T47D (cell line): ENCODE measurements at places on chromosomes 2 and 18.

- DNase-seq = no peak
Measured at GRCh38 chr18:58359620-58360019, 269.3 kb downstream of the ALPK2 start.

- DNase-seq = no peak
Measured at GRCh38 chr2:67046591-67046990, 350.5 kb upstream of the ETAA1 start.

DNA sequence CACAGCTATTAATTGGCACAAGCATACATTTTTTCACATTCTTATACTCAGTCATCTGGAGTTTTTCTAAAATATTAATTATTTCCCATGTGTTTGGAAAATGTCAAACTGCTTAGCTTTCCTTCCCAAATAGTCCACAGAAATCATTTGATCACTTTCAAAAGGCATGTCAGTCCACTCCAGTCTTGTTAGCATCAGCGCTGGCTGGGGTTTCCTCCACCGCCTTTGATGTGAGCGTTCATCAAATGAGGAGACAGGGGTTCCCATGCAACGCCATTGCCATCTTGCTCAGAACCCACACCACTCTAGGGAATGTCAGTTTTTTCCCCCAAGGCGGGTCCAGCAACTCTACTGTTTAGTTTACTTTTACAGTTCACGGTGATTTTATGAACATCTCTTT lies 13.1 kb upstream of the RAX start:
- no peak for DNase-seq

GRCh38 chr18:9130806-9131205 lies 5.8 kb upstream of the ANKRD12 start:
- no peak for DNase-seq

DNA sequence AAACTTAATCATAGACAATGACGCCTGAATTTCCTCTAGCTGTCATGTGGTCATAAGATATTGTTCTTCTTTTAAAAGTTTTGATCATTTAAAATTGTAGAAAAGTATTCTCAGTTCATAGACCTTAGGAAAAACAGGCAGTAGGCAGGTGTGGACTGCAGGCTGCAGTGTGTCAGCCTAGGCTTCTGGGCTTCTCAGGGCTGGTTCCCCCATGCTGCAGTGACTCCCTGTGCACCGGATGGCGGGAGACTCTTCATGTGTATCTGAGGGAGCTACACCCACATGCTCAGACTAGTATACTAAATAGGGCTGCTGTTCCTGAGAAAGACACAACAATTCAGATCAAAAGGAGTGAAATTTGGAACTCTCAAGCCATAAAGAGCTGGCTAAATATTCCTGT lies 72.4 kb downstream of the PXDN start:
- no peak for DNase-seq

- no peak for DNase-seq
Measured at GRCh38 chr2:84942964-84943421, 28.0 kb upstream of the KCMF1 start.

GRCh38 chr2:219245899-219246230 lies 586 bp downstream of the STK16 start:
- no peak for DNase-seq

- peak; percentile 71 for DNase-seq
Measured at GRCh38 chr2:85539361-85540132, 579 bp downstream of the MAT2A start.

GRCh38 chr2:10103179-10103578 lies 19.4 kb upstream of the RRM2 start:
- no peak for DNase-seq

DNA sequence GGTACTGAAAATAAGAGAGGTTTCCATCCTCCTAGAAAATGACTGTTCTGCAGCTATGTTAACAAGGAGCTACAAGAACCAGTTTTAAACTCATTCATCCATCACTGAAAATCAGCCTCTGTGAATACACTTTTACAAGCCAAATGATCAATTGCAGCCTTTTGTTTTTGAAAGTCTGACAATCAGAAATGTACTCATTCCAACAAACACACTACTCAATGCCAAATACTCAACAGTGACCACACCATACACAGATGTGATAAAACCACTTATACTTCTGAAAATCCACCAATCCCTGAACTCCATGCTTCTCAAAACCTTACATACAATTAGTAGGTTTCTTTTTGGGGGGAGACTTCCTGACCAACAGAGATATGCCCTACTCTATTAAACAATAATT lies 663.9 kb upstream of the CHAC2 start:
- DNase-seq = no peak

- DNase-seq = no peak
Measured at GRCh38 chr18:949724-950631, 45.3 kb downstream of the ADCYAP1 start.

- no peak for DNase-seq
Measured at GRCh38 chr18:8868779-8869415, 163.5 kb downstream of the MTCL1 start.

- no peak for DNase-seq
Measured at GRCh38 chr18:495017-495416, 5.5 kb downstream of the COLEC12 start.

- no peak for DNase-seq
Measured at GRCh38 chr18:57998461-57998860, 45.6 kb upstream of the NEDD4L start.

DNA sequence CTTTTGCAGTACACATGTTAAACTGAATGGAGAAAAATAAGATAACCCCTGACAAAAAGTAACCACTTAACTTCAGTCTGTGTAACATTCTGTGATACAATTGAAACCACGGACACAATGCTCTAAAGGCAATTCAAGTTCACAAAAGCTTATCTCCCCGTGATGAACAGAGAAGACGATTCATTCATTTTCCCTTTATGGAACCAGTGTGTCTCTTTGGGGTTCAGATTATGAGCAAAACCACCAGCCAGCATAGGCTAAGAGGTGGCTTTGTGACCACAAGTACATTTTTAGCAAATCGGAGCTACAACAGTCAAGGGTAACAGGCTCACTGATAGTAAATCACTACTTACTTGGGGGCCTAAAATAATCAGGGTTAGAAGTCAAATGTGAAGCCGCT lies 120.6 kb upstream of the SMAD7 start:
- DNase-seq = no peak

DNA sequence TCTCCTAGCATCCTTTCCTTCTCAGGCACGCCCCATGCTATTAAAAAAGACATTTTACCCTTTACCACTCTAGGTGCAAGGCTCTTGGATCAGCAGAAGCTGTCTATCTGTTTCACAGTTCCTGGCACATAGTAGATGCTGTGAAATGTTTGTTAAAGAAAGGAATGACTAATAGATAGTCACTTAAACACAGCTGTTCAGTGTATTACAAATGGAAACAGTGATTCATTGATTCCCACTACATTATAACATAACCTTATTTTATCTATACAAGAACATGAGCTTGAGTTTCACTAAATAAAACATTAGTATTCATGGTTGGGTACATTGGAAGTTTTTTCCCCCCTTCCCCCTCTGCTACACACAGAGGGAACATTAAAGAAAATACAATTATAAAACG lies 142.1 kb downstream of the ASXL3 start:
- no peak for DNase-seq

GRCh38 chr2:70902067-70902442 lies 33.6 kb upstream of the ATP6V1B1 start:
- DNase-seq = no peak

DNA sequence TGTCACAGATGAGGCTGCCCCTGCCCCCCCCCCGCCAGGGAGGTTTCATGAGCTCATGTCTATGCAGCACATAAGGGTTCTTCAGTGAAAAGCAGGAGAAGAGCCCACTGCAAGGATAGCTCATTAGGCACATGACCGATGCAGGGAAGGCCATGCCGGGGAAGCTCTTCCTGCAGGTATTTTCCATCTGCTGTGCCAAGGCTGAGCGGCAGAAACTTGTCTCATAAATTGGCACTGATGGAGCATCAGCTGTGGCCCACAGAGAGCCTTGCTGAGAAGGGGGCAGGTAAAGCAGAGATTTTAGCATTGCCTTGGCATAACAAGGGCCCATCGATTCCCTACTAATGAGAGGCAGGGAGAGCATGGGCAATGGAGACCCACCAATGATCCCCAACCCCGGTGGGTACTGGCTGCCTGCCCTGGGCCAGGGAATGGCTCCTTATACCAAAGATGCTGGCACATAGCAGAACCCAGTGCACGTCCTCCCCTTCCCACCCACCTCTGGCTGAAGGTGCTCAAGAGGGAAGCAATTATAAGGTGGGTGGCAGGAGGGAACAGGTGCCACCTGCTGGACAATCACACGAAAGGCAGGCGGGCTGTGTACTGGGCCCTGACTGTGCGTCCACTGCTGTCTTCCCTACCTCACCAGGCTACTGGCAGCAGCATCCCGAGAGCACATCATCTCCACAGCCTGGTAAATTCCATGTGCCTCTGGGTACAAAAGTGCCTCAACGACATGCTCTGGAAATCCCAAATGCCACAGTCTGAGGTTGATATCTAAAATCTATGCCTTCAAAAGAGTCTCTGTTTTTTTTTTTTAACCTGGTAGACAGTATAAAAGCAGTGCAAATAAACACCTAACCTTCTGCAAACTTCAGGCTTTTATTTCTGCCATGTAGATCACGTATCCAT lies 41.4 kb downstream of the STEAP3 start:
- DNase-seq = peak; percentile 62

GRCh38 chr2:170201275-170201674 lies 23.3 kb downstream of the MYO3B start:
- no peak for DNase-seq

DNA sequence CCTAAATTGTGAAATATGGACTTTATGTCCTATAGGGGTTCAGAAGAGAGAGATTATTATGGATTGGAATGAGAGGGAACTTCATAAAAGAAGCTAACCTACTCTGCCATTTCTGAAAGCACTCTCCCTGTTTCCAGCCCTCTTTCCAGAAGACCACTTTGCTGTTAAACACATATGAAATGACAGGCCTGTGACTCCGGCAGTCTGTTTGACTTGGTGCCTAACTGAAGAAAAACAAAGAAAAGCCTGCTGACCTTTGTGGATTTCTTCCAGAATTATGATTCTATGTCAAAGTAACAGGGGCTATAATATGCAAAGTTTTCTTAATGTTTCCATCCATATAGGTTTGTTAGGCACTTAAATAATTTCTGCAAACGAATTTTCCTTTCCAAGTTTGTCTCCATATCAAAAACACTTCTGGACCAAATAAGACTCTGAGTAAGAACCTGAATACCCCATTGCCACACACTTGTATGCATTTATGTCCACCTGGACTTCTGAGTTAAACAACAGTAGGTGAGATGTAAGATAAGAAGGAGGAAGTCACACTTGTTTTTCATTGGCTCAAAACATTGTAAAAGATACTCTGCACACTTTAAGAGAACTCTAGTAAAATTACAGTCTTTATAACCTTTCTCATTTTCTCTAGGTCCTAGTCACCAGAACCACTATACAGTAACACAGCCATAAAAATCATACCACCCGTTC lies 111.7 kb downstream of the PIEZO2 start:
- no peak for DNase-seq

DNA sequence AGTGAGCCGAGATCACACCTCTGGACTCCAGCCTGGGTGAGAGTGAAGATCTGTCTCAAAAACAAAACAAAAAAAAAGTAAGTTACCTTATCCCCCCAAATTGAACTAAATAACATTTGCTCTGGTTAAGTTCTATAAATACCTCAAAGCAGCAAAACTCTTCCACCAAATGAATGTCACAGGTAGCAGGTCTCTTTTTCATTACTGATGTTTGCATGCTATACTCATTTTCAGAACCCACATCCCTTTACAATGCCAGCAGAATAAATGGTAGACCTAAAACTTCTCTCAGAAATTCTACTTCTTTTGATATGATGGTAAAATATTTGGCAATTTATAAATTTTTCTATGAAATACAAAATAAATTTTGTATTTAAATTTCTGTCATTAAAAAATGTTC lies 22.3 kb downstream of the INO80D start:
- DNase-seq = no peak

DNA sequence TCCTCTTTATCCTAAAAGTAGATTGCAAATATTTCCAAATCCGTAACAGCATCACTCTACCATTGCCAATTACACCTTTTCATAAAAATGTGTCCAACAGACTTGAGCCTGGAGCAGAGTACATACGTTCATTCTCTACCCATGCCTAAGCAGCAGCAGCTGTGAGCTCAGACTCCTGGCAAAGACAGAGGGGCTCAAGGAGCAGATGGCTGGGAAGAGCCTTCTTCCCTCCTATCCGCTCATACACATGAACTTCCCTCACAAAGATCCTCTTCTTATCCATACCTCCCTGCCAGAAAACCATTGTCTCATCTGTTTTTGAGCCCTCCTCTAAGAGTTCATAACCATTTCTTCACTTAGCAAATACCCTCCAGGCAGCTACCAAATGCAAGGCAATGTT lies 164.3 kb upstream of the ARL4C start:
- DNase-seq = no peak

- no peak for DNase-seq
Measured at GRCh38 chr2:47493317-47494035, 90.5 kb downstream of the MSH2 start.

- no peak for DNase-seq
Measured at GRCh38 chr2:238459081-238459629, 32.4 kb downstream of the ASB1 start.

DNA sequence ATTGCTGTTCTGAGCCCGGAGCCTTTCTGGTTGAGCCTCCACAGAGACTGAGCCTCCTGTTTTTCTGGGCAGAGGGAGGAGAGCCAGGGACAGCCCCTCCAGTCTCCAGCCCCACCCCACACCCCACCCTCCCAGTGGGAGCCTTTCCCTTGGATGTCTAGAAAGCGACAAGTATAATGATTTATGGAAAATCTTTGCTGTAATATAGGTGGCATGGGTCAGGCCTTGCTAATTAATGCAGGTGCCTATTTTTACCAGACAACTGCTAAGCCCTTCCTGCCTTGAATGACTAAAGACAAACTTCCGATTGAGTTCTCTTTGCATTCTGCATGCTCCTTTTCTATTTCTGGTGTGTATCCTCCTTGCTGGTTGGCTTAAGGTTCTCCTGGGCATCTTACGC lies 43.1 kb downstream of the MERTK start:
- no peak for DNase-seq

DNA sequence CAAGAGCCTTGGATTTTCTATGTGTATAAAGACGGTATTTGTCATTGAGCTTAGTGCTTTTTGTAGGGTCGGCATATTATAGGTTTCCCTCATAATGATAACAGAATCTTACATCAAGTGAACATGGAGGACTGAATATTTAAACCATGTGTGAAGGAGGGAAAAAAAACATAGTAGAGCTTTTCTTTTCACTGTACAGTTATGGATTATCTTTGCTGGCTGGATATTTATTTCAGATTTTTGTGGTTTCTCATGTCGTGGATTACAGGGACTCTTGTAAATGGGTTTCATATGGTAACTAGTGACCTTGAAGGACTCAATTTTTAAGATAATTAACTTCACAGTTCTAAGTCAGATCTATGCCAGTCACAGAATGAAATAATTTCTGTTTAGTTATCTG lies 330.2 kb upstream of the NRP2 start:
- DNase-seq = no peak

DNA sequence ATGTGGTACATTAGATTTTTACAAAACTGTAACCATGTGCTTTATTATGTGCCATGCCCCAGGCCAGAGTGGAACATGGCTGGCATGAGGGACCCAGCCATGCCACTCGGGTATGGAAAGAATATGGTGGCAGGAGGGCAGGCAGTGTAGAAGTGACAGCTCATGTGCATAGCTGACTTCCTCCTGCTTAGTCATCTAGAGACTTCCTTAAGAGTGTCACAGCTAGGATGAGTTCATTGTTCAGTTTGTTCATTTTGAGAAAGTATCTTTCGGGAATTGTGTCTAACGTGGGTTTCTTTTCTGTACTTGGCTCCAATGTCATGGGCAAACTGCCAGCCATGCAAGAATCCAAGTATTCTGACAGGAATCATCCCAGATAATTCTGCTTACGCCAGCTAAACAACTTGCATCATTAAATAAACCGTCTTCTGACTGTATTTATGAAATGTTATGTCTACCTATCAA lies 94.3 kb upstream of the ITGB6 start:
- DNase-seq = no peak
